ENCODE measurements at places on chromosomes 1 and 21.
A peak's percentile ranks its signal among the peaks of the same experiment; 100 is the strongest.

GRCh38 chr1:50424884-50425375 is 1.7 kb upstream of the DMRTA2 start:
- no peak for DNase-seq

GRCh38 chr1:98369463-98369862 is 292.1 kb upstream of the SNX7 start:
- no peak for DNase-seq

DNA sequence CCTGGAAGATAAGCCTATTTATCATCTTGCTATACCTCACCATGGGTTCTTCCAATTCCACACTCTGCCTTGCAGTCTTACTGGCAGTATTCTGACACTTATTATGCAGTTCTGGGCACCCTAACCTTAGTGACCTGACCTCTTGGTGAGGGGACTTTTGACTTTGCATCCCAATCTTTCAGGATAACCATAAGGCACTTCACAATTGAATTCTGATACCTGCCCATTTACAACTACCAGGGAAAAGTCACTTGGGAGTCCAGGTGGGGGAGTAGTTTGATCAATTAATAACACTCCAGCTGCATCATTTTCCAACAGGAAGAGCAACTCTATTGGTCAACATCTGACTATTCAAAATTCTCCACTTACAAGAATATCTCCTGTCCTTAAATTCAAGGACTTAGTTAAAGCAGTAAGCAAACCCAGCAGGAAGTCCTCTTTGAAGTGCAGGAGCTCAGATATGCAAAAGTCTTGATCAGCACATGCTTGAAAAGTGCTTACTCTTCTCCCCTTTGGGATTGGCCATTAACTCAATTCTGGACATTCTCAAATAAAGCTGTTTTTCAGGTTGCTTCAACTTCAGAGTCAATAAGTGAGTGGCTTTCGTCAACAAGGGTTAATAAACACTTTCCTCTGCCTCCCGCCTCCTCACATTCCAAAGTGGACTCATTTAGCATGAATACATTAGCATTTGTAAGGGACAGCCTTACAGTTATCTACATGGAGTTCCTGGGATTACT is 177.4 kb upstream of the NRIP1 start:
- no peak for DNase-seq

- peak; percentile 29 for DNase-seq
Observed at GRCh38 chr1:13700521-13701270, 708 bp downstream of the PRDM2 start.

DNA sequence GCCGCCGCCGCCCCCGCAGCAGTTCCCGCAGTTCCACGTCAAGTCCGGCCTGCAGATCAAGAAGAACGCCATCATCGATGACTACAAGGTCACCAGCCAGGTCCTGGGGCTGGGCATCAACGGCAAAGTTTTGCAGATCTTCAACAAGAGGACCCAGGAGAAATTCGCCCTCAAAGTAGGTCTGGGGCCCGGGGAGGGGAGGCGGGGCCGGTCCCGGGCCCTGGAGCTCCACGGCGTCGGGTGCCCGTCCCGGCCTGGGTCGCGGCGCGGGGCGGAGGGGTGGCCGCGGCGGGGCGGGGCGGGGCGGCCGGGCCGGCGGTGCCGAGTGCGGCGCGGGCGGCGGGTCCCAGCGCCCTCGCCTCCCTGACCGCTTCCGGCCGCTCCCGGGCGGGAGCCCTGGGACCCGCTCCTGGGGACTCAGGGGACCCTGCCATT is 646 bp downstream of the MAPKAPK2 start:
- DNase-seq = no peak

- DNase-seq = no peak
Observed at GRCh38 chr1:214259353-214259977, 21.5 kb upstream of the SMYD2 start.

DNA sequence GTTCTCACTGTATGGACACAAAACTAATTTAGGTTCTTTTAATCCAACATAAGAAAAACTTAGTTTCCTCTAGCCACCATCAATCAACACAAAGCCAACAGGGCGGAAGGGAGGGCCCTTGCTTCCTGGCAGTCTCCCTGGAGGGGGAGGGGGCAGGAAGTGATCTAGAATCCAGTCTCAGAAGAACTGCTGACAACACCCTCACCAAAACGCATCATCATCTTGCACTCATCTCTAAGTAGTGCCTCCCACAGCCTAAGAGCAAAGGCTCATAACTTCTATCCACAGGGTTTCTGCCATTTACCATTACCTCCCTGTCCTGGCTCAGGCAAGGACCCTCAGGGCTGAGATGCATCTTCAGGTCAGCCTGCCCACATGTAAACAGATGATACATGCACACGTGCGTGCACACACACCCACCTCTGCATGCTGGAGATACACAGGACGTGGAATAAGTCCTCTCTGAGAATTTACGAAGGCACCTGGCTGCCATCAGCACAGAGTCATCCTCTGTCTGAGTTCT is 20.5 kb downstream of the HIVEP3 start:
- DNase-seq = peak; percentile 37

- no peak for DNase-seq
Observed at GRCh38 chr1:213982672-213983492, 4.9 kb upstream of the PROX1 start.

All from activated CD4-positive, alpha-beta T cell treated with anti-CD3 and anti-CD28 coated beads for 1 hour (primary cell).